ENCODE measurements at places on chromosomes 7 and 10.

DNA sequence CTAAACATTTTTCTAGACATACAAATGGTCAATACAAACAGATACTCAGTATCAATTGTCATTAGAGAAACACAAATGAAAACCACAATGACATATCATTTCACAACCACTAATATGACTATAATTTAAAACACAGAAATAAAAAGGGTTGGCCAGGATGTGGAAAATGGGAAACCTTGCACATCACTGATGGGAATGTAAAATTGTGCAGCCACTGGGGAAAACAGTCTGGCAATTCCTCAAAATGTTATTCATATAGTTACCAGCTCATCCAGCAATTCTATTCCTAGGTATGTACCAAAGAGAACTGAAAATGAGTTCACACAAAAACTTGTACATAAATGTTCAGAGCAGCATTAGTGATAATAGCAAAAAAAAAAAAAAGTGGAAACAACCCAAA is 106.1 kb upstream of the LRRTM3 start:
- DNase-seq: no peak

DNA sequence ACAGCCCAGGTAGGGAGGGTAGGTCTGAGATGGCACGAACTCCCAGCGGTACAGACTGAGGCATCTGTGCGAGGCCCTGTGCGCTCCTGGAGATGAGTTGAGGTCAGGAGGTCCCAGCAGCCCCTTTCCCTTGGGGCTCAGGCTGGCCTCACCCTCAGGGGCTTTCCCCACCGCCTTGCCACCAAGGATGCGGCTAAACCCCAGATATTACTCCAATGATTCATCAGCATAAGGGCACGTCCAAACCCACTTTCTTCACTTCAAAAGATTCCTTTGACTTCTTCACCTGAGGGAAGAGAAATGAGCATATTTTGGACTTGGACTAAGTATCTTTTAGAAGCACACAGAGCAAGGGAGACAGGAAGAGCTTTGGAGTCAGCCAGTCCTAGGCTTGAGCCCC is 20.3 kb downstream of the UROS start:
- DNase-seq: no peak

DNA sequence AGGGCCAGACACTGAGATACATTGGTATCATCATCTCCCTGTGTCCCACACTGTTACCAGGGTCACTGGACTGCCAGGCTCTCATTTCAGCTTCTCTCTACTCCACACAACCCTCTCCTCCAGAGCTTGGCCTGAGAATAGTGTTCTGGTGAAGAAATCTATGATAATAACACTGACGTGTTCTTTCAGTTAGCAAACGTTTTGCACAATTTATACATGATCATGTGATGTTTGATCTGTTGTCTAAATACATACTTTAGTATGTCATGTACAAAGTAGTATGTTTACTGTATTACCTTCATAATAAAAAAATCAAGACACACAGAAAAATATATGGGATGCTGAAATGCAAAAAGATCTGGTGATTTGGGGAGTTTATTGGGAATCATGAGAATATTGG is 5.0 kb downstream of the SLC16A9 start:
- no peak for DNase-seq

DNA sequence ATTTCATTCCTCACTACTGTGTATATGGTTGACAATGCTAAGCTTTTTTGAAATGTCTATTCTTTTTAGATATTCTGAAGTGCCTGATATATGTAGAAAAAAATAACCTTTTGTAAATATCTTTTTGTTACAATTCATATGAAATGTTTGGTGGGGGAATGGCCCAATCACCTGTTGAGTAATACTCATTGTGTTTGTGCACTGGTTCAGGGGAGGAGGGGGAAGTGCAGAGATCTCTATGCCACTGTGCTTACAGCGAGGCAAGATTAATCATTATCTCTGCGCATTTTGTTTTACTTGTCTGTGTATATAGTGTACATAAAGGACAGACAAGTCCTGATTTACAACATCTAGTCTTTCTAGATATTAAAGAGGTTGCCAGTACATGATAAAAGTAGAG is 25.2 kb downstream of the NUP42 start:
- no peak for DNase-seq

DNA sequence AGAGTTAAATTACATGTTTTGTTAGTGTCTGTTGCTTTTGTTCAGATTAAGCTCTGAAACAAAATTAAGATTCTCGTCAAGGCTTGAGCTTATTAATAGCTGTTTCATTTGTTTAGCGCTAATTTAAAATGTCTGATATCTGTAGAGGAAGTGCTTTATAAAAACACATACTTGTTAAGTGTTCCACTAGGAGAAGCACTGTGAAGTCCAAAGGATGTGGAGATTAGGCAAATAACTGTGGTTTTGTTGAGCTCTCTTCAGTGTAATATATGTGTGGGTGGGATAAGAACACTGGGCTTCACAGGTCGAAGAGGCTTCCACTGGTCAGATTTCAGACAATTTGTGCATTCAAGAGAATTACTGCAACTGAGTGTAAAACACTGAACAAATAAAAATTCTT is 242.0 kb downstream of the AUTS2 start:
- DNase-seq: no peak

All from NCI-H2171 (cell line).